Stimulated activated CD4-positive, alpha-beta T cell treated with anti-CD3 and anti-CD28 coated beads, Interleukin-15, amount 100 ng/mL, for 1 hour (primary cell): ENCODE measurements at places on chromosomes 2 and 18.

DNA sequence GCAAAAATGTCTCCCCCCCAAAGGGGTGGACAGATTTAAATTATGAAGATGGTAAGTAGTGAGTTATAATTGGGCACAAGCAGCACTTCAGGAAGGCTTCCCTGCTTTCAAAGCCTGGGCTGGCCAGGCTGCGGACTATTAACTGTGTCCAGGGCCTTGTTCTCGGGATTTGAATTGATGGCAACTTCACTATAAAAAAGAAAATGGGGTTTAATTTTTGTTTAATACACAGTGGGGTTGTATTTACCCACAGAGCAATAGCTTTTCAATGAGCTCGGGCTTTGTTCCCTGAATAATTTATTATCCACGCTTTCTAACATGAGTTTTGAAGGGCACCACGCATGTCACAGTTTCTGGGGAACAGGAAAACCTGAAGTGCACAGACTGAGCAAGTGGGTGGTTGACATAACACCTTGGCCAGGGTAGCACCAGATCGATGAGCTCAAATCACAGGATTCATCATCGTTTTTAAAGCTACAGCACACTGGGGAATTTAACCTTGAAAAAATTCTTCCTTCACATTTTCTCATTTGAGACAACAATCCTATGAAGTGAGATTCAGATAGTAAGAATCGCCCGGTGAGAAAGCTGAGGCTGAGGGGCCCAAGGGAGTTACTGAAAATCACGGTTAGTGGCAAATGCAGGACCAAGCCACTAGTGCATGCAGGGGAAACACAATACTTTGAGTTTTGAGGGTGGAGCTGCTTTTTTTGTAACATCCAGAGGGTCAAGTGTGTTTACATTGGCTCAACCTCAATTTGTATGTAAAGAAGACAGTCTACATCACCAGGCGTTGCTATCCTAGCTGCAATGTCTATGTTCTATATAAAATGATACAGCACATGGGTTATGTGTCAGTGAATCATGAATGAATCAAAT lies 28.9 kb upstream of the LMAN1 start:
- DNase-seq: no peak

DNA sequence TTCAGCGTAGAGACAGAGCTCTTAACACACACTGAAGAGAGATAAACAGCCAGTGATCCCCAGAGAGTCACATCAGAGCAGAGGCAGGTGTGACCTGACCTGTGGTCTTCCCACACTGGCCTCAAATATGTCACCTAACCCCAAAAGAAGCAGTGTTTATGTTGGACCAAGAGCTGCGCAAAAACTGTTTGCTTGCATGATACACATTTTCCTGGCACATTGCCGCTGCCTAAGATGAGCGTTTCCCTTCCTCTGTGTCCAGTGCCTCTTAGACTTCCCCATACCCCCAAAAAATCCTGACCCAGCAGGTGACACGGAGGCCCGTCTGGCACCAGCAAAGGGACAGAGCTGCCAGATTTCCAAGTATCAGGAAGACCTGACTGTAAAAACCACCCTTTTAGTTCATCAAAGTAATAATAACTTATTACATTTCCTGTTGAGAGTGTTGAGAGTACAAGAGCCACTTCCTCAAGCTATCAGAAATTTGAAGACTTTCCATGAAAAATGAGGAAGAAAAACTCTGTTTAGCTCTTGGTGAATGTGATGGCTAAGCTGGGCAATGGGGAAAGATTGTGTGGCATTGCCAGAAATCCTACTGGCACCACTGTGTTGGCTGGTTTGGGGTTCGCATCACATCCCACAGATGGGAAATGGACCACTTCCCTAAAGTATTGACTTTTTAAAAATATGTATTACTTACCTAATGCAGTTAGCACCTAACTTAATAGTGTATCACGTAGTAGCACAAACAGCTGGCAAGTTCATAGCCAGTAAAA lies 6.7 kb downstream of the TNFRSF11A start:
- DNase-seq: no peak

DNA sequence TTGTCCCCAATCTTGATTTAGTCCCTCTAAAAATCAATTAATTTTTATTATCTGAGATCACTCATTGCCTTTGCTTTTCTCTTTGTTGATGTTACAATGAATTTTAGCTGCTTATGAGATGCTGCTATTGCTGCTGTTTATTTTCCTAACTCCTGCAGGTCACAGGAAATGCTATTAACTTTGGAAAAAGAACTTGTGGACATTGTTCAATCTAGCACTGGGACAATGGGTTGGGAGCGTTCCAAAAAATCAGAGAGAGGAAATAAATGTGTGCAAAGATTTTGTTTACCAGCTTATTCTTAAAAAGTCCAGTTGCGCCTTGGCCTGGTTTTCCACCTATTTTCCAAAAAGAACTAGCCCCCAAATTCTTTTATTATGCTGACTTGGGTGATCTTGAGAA lies 268.3 kb downstream of the PTH2R start:
- DNase-seq: no peak

GRCh38 chr2:220664272-220665107 lies 907.6 kb downstream of the EPHA4 start:
- no peak for DNase-seq

DNA sequence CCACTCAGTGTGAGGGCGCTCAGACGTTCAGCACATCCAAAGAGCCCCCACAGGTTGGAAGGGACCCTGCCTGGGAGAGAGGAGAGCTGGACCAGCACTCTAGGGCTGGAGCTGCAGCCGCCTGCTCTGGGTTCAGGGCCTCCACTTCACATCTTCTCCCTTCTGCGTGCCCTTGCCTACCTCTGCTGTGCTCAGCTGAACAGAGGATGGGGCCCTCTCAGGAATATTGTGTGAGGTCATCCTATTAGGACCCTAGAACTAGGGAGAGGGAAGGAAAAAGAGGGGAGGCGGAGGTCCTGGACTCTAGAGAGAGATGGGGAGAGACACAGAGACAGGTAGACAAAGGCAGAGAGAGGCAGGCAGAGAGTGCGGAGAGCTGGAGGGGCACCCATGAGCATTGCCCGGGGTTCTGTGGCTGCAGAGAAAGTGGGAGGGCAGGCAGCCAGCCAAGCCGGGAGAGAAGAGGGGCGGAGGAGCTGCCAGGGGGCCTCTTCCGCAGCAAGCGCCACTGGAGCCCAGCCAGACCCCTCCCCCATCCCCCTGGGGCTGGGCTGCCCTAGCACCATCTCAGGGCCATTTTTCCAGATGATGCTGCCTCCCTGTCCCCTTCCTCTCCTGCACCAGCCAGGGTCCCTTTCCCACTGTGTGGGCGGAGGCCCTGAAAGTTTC lies 8.3 kb upstream of the TNS1 start:
- DNase-seq: no peak
